NCI-H2227 treated with DMSO at 0.1 percent for 48 hours (cell line): ENCODE measurements at places on chromosomes 3 and 15.

DNA sequence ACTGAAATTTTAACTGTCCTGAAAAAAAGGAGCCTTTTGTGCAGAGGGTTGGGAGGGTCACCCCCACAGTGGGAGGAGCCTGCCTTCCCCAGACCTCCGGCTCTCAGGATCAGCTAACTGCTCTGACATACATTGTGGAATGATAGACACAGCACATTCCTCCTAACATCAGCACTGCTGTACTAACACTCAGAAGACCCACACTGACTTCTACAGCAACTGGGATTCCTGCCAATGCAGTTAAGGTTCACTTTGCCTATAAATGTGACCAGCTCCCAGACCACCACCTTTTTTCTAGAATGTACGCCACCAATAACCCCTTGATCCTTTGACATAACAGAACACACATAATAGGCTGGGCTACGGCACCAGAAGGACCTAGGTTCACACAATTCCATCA is 3.2 kb downstream of the CPEB1 start:
- DNase-seq, result no peak

- no peak for DNase-seq
Observed at GRCh38 chr3:141373232-141373631, 4.9 kb downstream of the ZBTB38 start.

DNA sequence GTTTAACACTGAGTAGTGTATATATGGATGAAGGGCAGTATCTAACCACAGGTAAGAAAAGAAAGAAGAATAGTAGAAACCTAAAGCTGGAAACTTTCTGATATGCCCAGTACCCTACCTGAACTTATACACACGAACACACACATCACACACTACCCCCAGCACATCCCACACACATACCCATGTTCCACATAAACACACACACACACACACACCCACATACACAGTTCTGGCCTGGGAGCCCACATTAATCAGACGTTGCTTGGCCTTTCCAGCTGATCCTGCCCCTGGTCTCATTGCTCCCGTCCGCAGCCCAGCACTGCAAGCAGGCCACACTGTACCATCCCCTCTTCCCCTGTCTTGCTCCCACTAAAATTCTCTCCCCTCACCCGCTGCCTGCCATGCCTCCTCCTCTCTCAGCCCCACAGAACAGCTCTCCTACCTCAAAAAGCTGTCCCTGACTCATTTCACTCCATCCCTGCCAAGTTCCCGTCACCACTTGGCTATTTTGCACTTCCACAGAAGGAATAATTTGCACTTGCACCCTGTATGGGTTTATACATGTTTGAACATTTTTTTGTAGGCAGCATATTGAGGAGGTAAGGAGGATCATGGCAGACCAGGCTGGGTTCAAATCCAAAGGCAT is 185.8 kb upstream of the PPP2R3A start:
- DNase-seq, result no peak

DNA sequence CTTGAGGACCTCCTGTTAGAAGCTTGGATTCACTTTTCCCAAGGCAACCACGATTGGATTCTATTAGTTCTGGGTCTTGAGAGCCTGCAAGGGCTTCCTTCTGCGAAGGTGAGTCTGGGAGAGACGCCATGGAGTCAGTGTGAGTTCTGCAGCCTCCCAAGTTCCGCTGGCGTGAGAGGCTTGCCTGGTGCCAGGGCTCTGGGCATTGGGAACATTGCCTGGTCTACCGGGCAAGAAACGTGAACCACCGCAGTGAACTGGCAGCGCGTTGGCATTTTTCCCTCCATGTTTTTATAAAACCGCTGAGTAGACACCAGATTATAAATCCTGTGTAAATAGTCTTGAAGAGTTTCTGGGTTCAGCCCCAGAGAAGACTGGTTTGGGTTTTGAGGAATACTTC is 160.9 kb downstream of the IGF1R start:
- DNase-seq, result no peak

- no peak for DNase-seq
Observed at GRCh38 chr15:54289590-54290136, 311.4 kb downstream of the UNC13C start.

GRCh38 chr15:73900095-73900712 is 26.1 kb upstream of the LOXL1 start:
- DNase-seq, result no peak

DNA sequence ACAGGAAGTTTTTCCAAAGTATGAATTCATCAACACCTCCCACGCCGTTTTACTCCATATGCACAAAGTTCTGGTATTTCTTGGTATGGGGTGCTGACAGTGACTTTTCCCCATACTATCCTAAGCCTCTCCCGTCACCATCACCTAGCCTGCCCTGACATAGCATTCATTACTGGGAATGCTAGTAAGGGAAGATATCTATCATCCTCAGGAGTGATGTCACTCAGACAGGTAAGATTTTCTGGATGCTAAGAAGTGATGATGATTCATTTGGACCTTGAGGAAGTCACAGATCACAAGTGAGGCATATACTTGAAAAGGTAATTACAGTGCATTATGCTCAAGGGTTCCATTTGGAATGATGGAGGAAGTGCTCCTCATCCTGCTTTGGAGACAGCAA is 355.1 kb upstream of the STAC start:
- no peak for DNase-seq

- DNase-seq, result no peak
Observed at GRCh38 chr3:111913163-111913763, 54.2 kb downstream of the PHLDB2 start.

DNA sequence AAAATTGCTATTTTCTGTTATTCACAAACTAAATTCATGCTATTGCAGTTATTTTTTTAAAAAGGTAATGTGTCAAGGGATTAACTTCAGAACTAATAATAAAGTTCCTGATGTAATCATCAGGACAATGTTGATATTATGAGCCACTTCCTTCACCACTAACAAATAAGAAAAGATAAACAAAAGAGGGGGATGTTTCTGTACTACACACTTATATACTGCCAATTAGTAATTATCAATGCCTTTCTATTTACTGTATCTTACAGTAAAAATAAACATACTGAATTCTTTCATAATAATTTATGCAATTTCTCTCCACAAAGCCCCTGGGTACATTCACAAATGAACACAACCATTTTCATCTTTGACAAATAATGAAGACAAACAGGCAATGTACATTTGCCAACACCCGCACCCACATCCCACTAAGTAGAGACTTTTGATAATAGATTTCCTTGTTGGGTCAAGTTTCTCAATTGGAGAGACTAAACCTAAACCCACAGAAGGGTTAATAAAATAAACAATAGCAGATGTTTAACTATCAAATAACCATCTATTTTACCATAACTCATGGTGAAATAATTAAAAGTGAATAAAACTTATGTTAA is 3.7 kb downstream of the CBLB start:
- no peak for DNase-seq

- no peak for DNase-seq
Observed at GRCh38 chr15:75942464-75942863, 38.8 kb downstream of the FBXO22 start.

GRCh38 chr3:67012564-67012963 is 14.5 kb downstream of the KBTBD8 start:
- DNase-seq, result no peak

DNA sequence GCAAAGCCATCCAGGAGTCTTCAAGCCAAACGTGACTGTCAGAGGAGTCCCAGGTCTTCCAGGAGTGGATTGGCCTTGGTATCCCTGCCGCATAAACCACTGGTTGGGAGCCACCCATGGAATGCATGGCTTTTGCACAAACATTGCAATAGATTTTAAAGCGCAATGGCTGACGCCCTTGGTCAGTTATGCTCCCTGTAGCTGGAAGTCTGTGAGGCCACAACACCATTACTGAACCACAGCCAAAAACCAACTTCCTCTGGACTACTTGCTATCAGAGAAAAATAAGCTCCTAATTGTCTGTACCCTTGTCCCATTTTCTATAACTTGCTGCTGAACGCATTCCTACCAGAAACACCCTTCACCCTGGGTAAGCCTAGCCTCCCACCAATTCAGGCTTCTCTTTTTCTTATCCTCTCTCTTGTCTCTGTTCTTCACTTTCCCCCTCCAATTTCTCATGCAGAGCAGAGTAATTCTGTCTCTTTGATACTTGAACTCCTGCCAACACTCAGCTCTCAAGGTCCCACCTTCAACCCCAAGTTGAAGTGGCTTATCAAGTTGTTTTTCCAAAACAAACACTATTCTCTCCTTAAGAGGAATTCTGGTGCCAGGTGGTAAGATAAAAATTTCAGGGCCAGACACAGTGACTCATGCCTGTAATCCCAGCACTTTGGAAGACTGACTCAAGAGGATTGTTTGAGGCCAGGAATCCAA is 176.4 kb upstream of the UBE2E1 start:
- peak; percentile 13 for DNase-seq

DNA sequence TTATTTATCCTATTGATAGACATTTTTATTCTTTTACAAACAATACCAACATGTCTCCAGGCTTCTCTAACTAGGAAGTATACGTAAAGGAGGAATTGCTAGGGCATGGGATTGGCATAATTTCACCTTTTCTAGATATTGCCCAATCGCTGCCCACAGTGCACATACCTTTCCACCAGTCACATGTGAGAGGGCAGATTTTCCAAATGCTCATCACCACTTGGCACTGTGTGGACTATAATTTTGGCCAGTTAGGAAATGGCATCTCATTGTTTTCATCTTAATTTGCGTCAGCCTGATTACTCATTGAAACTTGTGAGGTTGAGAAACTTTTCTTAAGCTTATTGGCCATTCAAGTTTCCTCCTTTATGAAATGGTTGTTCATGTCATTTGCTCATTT is 57.4 kb upstream of the POLR2M start:
- no peak for DNase-seq

DNA sequence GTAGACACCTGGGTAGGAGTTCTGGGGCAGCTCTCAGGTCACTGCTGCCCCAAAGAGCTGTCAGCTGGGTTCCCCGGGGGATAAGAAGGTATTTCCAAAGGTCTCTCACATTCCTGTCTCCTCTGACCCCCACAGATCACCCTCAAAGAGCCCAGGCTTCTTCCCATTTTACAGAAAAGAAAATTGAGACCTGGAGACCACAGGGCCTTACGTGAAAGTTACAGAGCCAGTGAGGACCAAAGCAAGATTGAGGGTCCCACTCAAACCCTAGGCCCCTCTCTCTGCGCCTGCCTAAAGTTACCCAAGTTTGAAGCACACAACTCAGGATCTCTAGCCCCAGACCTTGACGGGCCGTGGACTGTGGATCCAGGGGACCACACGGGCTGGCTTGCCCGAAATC is 3.9 kb upstream of the ATP2B2 start:
- DNase-seq, result no peak

DNA sequence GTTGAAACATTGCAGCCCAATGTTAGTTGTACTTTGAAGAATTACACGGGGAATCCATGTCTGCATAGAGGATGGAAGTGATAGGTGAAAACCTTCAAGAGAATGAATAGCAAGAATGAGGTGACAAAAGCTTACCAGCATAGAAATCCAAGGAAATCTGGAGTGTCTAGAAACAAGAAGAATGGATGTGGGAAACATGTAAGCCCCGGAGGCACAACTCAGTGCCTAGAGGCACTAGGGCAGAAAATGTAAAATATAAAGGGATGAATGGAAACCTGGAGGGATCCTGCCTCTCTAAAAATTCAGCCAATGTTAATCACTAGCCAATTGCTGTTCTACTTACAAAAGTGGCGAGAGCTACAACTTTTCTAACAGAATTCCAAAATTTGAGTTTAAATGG is 619.0 kb downstream of the TBL1XR1 start:
- no peak for DNase-seq

DNA sequence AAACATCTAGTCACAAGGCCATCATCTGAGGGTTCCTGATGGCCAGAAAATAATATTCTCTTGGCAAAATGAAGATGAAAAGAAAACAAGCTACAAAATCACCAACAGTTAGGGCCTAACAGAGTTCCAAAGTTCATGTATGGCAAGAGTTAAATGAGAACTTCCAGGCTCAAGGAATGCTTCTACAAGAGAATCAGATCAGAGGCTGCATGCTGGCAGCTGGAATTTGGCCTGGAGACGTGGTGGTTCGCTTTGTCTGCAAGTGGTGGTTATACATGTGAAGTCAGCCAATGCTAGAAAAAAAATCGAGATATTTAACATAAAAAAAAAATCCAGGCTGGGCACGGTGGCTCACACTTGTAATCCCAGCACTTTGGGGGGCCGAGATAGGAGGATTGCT is 5.6 kb downstream of the SIAH2 start:
- DNase-seq, result no peak

DNA sequence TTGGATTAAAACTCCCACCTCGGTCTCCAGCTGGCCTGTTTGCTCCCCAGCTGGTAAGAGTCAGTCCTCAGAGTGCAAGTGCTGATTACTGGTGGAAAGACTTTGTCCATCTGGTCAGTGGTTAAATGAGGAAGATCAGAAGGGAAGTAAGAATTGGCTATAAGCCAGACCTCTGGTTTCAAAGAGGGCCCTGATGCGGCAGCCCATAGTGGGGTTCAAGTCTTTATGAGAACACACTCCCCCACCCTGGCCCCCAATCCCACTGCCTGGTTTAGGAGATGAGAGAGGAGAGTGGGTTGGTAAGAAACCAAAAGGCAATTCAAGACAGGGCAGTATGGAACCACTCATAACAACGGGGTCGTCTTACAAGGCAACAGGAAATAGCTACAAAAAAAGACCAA is 65.0 kb downstream of the FRMD4B start:
- no peak for DNase-seq

GRCh38 chr3:513301-513700 is 316.7 kb downstream of the CHL1 start:
- no peak for DNase-seq

GRCh38 chr3:129695230-129695629 is 88.8 kb upstream of the PLXND1 start:
- no peak for DNase-seq

GRCh38 chr3:46215810-46216414 is 7.8 kb upstream of the CCR1 start:
- DNase-seq, result no peak

GRCh38 chr3:125024817-125025216 is 31.0 kb downstream of the HEG1 start:
- no peak for DNase-seq

DNA sequence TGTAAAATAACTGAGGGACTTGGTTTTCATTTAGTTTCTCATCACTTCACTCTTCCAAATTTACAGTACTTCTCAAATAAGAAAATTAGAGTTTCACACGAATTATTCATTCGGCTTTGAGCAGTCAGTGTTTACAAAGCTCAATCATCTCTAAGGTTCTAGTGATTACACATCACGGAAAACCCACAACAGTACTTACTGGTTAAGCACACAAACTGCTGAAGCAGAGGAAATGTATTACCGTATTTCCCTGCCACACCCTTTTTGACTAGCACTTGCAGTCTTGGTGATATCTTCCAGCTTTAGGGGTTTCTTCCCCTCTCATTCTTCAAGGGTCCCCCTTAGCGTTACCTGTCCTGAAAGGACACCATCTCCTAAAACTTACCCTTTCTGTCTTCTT is 164.8 kb upstream of the CDIN1 start:
- DNase-seq, result no peak
